HFF-Myc (cell line): ENCODE measurements at places on chromosomes 7 and 10.

- DNase-seq = no peak
Measured at GRCh38 chr10:49645871-49646870, 32.3 kb downstream of the CHAT start.

DNA sequence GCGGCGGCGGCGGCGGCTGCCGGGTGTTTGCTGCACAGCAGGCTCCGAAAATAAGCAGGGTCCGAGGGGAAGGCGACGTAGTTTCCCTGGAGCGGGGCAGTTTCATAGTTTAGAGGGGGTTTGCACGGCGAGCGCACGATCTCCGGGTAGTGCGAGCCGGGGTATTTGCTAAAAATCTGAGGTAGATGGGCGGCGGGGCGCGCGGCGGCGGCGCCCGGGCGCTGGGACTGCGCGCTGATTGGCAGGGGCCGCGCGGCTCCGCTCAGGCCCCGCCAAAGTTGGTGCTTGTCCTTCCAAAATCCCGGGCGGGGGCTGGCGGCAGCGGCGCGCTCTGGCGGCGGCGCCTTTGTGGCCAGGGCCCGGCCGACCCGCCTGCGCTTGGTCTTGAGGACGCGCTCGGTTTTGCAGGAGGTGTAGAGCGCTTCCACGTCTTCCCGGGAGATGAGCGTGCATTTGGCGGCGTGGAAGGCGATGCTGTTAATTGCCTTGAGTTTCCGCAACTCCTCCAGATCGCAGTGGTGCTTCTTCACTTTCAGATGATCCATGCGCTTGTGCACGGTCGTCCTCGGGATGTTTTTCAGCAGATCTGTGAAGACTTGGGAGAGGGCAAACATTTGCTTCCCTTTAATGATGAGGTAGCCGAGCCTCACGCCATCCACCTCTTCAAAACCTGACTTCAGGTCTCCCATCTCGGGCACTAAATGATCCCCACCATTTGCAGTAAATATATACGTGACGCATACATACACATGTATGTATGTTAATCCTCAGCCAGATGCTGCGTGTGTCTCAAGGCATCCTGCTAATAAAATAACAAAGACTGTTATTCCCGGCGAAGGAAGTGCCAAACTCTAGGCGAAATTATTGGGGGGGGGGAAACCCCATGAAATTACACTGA, 8.1 kb downstream of the SKIDA1 start:
- no peak for DNase-seq

- DNase-seq = peak; percentile 15
Measured at GRCh38 chr7:137360087-137360679, 16.6 kb upstream of the PTN start.

GRCh38 chr7:26420422-26421019, 128.9 kb downstream of the SNX10 start:
- no peak for DNase-seq

- DNase-seq = no peak
Measured at GRCh38 chr10:47207281-47207615, 92.7 kb upstream of the GDF10 start.

GRCh38 chr10:31129271-31129670, 97.6 kb upstream of the ZNF438 start:
- DNase-seq = peak; percentile 71

- no peak for DNase-seq
Measured at GRCh38 chr7:158655931-158656441, 48.6 kb downstream of the NCAPG2 start.

DNA sequence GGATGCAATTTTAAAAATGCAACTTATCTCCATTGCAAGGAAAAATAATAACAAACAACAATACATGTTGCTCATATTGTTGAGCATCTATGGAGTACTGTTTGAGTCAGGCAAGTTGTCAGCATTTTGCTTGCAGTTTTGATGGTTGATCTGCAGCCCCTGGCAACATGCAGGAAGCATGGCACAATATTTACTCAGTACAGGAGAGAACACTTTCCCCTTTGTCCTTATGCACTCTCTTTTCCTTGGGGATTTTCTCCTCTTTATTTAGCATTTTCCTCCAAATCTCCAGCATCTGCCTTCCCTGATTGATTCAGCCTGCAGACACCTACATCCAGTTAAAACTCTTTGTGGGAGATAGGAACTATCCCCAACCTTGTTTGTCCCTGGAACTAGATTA, 620.5 kb upstream of the LRRN3 start:
- no peak for DNase-seq

DNA sequence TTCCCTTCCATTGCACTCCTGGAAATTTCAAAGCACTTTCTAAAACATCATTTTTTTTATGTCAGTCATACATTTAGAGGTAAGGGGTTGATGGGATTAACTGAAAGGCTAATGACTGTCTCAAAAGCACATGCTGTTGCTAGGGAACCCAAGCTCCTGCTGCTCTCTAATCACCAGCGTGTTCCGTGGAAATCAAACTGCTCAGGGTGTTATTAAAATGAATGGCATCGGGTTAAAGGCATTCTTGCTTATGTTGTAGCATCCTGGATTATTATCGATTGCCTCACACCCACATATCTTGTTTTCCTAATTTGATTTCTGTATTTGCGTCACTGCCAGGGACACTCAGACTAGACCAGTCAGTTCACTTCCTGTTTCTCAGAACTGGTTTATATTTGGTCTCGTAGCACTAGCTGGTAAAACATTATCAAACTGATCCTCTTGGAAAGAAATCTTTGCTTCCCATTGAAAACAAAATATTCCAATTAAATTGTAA, 216.5 kb upstream of the MKLN1 start:
- no peak for DNase-seq

GRCh38 chr10:88193018-88193417, 329.6 kb downstream of the PTEN start:
- no peak for DNase-seq

DNA sequence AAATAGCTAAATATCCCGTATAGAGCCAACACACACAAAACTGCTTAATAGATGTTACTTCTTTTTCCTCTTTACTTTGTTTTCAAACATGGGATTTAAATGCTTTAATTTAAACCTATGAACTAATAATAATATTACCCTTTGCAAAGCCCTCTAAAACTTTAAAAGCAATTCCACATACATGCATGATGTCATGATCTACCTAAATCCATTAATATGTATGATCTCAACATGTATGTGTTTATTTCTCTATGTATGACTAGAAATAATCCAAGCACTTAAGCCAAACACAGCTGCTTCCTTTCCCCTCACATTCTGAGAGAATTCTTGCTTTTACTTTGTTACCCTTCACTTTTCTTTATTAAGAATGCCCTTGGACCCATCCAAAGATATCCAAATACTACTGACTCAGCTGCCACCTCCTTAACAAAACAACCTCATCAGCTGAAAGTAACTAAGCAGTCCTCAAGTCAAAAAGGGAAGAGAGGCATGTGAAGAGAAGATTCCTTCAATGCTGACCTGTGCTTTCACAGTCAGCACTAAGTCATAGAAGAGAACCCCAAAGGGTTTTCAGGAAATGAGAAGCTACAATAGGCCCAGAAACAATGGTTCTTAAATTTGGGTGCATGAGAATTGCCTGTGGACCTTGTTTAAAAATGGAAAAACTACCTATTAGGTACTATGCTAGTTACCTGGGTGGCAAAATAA, 266.4 kb upstream of the LRGUK start:
- no peak for DNase-seq

DNA sequence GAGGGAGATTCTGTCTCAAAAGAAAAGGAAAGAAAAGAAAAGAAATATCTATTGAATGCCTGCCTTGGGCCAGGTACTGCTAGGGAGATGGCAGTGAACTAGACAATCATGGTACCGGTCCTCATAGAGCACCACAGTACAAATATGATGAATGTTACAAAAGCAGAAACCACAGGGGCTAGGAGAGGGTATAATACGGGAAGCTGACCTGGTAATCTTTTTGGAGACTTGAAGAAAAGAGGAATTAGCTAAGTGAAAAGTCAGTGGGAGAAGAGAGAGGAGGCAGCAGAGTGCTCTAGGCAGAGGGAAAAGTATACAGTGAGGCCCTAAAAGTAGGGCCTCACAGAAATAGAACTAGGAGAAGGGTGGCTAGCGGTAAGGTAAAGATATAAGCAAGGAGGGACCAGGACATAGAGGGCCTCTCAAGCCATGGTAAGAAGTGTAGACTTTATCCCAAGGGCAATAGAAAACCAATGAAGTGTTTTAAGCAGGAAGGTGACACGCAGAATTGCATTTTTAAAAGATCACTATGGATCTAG, 42.8 kb upstream of the WNT8B start:
- no peak for DNase-seq

DNA sequence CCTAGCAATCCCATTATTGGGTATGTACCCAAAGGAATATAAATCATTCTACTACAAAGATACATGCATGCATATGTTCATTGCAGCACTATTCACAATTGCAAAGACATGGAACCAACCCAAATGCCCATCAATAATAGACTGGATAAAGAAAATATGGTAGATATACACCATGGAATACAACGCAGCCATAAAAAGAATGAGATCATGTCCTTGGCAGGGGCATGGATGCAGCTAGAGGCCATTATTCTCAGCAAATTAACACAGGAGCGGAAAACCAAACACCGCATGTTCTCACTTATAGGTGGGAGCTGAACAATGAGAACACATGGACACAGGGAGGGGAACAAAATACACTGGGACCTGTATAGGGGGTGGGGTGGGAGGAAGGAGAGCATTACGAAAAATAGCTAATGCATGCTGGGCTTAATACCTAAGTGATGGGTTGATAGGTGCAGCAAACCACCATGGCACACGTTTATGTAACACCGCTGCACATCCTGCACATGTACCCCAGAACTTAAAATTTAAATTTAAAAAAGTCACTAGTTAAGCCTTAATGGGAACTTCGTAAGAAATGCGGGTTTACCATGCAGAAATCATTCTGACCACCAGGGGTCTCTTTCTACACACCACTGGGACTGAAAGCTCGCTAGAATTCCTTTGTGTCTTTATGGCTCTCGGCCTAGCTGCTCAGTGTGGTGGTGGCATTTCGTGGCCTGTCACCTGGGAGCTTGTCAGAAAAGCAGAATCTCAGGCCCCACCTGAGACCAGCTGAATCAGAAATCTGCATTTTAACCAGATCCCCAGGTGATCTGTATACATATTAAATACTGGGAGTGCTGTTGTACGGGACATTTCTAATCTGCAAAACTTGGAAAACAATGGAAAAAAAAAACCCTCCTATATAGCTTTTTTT, 9.5 kb downstream of the ANKRD1 start:
- DNase-seq = peak; percentile 79

DNA sequence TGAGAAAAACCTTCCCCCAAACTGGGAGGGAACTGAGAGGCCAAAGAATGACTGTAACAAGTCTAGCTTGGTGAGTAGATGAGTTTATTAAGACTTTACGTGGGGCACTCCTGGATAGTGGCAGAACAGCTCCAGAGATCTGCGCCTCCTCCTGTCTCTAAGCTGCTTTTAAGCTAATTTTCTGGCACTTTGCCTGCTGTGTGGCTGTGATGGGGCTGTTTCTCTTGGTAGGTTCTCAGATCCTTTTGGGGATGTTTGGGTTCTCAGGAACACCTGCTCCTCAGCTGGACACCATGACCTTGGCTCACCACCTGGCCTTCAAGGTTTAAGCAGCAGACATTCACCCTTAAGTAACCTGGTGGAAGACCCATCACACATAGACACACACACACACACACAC, 68.3 kb downstream of the AKR1E2 start:
- DNase-seq = no peak

GRCh38 chr10:80443531-80443974, 10.6 kb upstream of the TSPAN14 start:
- peak; percentile 51 for DNase-seq

DNA sequence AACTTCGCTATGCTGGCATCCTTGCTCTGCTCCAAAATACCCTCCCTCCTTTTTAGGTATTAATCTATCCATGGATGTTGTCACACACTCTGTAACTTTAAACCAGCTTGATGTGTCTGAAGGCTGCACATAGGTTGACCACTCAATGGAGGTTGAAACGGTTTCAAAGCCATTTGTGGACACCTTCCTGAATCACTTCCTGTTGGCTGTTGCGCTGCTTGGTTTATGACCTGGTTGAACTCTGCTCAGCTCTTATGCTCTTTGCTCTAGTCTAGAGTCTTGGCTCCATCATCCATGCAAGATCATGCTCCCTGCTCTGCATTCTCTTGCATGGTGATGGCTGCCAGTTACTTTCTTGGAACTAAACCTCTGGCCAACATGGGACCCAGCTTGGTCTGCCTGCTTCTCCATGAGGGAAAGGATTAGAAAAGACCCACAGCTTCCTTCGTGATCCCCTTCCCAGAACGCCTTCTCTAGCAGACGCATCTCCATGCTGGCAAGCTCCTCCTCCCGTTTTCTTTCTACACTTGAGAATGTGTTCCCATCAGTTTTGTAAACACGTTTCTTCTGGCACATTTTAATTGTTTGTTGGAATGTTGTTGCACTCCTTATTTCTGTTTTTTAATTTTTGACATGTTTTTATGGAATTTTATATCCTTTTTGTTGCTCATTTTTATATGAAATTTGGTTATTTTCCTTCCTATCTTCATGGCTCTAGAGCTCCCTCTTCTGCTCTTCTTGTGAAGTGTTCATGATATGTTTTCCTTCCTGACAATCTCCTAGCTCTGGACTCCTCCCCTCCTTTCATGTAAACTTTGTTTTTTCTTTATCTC, 149.8 kb downstream of the XPNPEP1 start:
- DNase-seq = no peak

GRCh38 chr7:29968683-29969395, 20.8 kb downstream of the SCRN1 start:
- no peak for DNase-seq

DNA sequence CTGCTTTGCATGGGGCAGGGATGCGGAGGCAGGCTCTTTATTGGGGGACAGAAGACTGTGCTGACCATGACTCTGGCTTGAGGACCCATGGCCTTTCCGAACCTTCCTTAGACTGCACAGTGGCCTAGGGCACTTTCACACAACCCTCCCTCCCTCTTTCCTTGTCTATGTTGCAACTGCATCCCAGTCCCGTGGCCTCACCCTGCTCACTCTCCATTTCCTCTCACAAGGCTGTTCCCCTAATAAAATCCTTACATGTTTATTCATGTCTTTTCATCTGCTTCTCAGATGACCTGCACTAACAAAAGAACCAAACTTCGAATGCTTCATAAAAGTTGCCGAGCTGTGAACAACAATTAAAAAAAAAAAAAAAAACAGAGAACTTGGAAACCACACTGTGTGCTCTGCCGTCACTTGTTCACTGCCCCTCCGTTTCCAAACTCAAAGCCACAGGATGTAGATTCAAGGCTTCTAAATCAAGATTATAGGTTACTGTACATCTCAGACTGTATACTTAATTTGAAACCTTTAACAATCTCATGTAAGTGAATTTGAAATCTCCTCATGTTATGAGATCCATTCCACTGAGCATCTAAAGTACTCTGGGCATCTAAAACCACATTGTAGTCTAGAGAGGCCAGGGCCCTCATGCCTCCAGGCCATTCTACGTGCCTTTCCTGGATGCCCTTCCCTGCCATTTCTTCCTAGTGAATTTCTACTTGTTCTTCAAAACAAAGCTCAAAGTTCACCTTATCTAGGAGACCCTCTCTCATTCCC, 265.9 kb downstream of the SNX13 start:
- no peak for DNase-seq
